ENCODE measurements at places on chromosomes 6 and 20. TPM values are rescaled to one million over a fixed set of nuclear protein-coding genes. Genes with fewer than 3 reads are reported as not detected.

DNA sequence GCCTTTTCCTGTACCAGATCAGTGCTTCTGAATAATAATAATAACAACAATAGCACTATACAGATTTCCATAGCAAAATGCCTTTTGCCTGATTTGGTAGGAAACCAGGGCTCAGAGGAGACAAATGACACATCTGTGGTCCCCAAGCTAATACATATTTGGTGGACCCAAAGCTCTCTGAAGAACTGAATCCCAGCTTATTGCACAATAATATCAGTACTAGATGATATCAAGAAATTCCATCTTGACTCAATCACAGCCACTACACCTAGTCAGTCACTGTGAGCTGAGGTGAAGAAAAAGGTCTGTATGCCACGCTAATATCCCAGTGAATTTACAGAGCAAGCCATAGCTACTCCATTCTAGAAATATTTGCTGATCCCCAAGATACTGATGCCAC lies 270.6 kb upstream of the RIN2 start:
- DNase-seq, result no peak

GRCh38 chr6:53645859-53646258 lies 19.7 kb downstream of the KLHL31 start:
- no peak for DNase-seq

GRCh38 chr20:46261456-46262253 lies 46.6 kb downstream of the CDH22 start:
- DNase-seq, result no peak

DNA sequence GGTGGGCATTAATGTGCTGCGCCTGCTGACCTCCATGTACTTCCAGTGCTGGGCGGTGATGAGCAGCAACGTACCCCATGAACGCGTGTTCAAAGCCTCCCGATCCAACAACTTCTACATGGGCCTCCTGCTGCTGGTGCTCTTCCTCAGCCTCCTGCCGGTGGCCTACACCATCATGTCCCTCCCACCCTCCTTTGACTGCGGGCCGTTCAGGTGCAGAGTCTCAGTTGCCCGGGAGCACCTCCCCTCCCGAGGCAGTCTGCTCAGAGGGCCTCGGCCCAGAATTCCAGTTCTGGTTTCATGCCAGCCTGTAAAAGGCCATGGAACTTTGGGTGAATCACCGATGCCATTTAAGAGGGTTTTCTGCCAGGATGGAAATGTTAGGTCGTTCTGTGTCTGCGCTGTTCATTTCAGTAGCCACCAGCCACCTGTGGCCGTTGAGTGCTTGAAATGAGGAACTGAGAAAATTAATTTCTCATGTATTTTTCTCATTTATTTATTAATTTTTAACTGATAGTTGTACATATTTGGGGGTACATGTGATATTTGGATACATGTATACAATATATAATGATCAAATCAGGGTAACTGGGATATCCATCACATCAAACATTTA lies 35.2 kb upstream of the NOP56 start:
- DNase-seq, result no peak

GRCh38 chr6:151060096-151060765 lies 179.5 kb upstream of the AKAP12 start:
- no peak for DNase-seq

DNA sequence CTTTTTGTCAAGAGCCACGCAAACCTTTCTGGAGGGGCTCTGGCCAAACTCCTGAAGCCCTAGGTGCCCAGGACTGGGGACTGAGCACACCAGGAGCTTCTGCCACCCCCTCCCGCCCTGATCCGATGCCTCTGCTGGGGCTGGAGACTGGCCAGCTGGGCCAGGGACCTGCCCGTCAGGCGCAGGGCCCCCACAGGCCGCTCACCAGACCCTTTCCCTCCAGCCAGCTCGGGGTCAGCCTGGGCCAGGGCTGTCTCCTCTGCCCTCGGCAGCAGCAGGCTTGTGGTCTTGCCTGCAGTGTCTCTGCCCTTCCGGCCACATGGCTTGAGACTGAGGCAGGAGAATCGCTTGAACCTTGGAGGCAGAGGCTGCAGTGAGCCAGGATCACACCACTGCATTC lies 14.6 kb downstream of the RTEL1 start:
- DNase-seq, result no peak

- no peak for DNase-seq
Observed at GRCh38 chr6:142223938-142224337, 76.9 kb downstream of the VTA1 start.

DNA sequence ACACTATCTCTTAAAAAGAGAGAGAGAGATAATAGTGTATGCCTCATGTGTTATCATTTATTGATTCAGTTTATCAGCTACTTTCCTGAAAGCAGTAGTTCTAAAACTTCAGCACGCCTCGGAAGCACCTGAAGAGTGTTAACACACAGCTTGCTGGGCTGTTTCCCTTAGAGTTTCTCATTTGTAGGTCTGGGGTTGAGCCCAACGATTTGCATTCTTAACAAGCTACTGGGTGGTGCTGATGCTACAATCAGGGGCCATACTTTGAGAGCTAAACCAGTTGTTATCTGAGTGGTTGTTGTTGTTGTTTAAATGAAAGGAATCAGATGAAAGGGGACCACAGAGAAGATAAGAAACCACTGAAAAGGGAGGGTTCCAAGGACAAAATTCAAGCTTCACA lies 32.6 kb downstream of the SIM1 start:
- no peak for DNase-seq

- DNase-seq, result peak; percentile 71
Observed at GRCh38 chr20:38255393-38255792, 5.1 kb downstream of the KIAA1755 start.

DNA sequence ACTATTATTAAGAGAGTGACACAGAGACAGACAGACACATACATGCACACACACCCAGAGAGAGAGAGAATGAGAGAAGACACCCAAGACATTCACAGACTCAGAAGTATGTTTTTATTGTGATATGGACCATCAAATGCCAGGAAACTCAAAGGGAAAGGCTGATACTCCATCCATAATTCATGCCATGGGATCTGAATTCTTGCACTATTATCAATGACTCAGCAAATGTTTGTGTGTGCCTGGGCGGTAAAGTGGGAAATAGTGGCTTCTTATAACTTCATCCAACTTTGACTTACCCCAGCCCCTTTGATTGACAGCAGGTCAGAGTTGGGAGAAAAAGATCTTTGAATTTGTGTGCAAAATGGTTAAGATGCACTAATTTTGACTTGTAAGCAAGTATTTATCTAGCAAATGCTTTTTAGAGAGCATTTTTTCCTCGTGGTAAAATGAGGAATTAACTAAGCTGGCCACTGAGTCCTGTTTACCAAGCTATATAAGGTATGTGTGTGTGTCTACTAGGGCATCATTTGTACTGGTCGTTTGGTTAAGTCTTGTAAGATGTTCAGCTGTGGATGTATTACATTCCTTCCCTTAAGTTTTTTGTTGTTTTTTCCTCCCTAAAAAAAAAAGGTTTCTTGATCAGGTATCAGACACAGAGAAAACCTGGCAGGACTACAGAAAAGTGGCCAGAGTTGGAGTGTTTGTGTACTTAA lies 3.0 kb upstream of the CCN2 start:
- DNase-seq, result no peak

DNA sequence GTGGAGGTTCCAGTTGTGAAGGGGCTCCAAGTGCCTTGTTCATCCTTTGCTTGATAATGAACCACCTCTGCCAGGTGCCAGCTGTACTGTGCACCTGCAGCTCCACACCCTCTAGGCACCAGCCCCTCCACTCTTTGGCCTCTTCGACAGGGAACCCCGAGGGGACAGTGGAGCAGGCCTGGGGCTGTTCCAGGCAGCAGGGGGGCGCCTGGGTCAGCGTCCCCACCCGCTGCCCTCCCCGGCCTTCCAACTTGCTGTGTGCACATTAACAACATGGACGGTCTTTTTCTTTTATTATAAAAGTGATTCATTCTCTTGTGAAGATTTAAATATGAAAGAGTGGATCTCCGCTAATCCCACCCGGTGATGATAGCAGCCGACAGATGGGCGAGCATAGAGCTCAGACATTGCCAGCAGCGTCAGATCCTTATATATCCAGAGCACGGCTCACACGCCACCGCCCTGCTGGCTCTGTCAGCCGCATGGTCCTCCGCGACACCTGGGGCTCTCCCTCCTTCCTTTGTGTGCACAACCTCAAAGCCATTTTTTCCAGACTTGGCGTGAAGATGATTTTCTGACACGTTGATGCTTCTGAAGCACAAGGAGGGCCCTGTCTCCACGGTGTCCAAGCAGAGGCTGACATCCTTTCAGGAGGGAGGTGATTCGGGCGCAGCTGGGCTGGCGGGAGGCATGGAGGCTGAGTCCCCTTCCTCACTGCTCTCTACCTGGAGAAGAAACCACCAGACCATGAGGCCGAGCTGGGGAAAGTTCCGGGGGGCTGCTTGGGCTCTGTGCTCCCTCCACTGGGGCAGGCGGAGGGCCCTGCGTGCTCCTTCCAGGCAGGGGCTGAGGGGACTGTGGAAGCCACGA lies 22.2 kb upstream of the MRGBP start:
- peak; percentile 27 for DNase-seq

GRCh38 chr6:33414592-33415271 lies 3.2 kb downstream of the CUTA start:
- DNase-seq, result no peak

GRCh38 chr6:150667977-150668716 lies 68.5 kb downstream of the PLEKHG1 start:
- DNase-seq, result peak; percentile 93

- no peak for DNase-seq
Observed at GRCh38 chr6:24822696-24823095, 24.0 kb upstream of the ARMH2 start.

DNA sequence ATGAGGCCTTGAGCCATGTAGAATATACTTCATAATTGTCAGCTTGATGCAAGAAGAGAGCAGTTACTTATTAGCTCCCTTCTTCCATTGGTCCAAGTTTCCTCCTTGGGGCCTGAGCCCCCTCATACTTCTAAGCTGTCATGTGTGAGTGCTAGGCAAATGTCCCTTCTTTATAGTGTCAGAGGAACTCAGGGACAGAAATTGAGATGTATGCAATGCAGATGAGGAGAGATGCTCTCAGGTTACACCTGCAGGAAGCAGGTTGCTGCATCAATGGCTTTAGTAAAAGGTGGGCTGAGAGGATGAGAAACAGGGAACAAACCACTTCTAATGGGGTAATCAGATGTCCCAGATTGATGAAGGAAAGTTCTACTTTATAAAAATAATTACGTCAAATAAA lies 6.7 kb upstream of the PDSS2 start:
- DNase-seq, result no peak

GRCh38 chr20:46814366-46815232 lies 80.0 kb upstream of the EYA2 start:
- DNase-seq, result no peak

DNA sequence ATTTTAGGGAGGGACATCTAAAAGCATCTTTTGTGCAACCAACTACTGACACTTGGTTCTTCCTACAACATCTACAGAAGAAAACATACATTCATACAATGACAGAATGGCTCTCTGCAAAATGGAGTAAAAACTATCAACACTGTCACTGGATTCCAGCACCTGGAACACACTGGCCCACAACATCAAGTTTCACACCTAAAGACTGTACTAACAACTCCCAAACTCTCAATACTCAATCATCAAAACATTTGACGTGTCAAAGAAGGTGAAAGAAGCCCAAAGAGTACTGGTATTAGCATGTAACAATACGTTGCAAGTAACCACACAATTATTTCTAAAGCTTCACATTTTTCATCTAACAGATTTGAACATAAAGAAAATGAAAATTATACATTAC lies 2.1 kb downstream of the CPNE1 start:
- DNase-seq, result no peak

- no peak for DNase-seq
Observed at GRCh38 chr6:30887901-30888815, 3.8 kb downstream of the DDR1 start.

GRCh38 chr6:126529637-126530362 lies 189.9 kb downstream of the CENPW start:
- DNase-seq, result no peak

GRCh38 chr6:139942331-139942730 lies 567.9 kb upstream of the CITED2 start:
- peak; percentile 43 for DNase-seq

GRCh38 chr6:29974901-29975560 lies 32.7 kb downstream of the HLA-A start:
- DNase-seq, result no peak

DNA sequence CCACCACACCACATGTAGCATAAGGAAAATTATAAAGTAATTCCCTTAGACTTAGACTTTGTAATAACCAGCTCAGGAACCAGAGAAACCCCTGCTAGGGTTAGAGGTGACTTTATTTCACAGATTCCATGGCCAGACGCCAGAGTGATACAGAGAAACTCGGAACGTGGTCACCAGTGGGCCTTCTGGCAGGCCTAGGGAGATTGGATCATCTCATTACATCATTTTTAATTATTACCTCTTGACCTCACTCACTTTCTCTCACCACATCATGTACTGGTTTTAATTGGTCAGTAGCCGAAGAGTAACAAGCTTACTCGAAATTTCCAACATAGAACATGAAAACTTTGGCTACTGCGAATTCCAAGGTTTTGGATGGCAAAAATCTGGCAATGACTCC lies 72.9 kb downstream of the BMP6 start:
- no peak for DNase-seq

DNA sequence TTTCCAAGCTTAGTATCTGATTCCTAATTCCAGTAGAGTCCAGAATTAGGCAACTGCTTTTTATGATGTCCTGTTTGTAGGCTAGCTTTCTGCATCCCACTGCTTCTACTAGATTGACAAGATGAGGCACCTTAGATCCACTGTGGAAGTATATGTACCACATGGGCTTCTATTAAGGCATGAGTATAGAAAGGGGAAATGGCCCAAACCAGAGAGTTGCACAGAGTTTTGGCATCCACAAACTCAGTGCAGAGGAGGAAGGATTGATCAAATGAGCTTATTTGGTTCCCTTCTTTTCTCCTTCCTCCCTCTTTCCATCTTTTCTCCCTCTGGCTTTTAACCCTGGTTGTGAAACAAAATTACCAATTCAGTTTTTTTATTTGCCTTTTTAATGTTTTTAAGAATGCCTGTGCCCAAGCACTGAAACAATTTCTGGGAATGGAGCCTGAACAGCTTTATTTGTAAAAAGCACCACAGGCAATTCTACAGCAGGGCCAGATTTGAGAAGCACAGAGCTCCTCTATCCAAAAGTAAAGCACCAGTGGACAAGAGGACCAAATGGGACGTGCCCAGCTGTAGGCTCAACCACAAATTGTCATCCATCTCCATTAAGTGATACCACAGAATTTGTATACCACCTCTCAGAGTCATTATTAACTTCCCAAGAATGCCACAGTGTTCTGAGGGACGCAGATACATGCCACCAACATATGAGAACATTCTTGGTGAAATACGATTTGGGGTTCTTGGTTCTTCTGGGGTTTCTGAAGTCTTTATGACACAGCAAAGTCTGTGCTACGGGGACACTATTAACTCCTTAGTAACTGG lies 969.1 kb downstream of the KIF16B start:
- no peak for DNase-seq

- DNase-seq, result no peak
Observed at GRCh38 chr20:34871320-34871926, 1.2 kb downstream of the GGT7 start.

MAP7 gene
- total RNA-seq, result 1.6 TPM

COL11A2 gene
- 4.0 TPM for total RNA-seq

PTCHD4 gene
- total RNA-seq, result 0.91 TPM

XKR7 gene
- not detected for total RNA-seq

AKAP7 gene
- 14.8 TPM for total RNA-seq

RAET1E gene
- total RNA-seq, result 0.36 TPM

CTCFL gene
- not detected for total RNA-seq

PLA2G7 gene
- 0.31 TPM for total RNA-seq

EYA2 gene
- total RNA-seq, result 3.4 TPM

OR2H1 gene
- total RNA-seq, result not detected

TMEM200A gene
- total RNA-seq, result 0.45 TPM

ANKEF1 gene
- total RNA-seq, result 2.9 TPM

LAMA2 gene
- total RNA-seq, result 162 TPM
